ENCODE measurements at places on chromosomes 5 and 9.

GRCh38 chr5:102819634-102820033 lies 64.5 kb downstream of the PAM start:
- DNase-seq = no peak

DNA sequence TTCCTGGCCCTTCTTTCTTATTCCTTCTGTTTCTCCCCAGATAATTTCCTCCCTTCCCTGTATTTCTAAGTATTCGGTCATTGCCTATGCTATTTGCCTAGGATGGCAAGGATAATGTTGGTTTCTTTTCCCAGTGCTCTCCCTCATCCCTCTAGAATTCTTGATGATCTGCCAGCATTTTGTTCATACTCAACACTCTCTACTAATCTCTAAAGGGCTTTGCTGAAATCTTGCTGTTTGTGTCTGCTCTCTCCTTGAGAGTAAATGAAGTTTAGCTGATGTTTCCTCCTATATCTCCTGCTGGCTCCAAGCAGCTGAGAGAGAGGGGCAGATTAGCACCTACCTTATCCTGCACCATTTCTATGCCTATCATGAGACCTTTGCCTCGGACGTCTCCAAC lies 38.1 kb downstream of the AGXT2 start:
- no peak for DNase-seq

DNA sequence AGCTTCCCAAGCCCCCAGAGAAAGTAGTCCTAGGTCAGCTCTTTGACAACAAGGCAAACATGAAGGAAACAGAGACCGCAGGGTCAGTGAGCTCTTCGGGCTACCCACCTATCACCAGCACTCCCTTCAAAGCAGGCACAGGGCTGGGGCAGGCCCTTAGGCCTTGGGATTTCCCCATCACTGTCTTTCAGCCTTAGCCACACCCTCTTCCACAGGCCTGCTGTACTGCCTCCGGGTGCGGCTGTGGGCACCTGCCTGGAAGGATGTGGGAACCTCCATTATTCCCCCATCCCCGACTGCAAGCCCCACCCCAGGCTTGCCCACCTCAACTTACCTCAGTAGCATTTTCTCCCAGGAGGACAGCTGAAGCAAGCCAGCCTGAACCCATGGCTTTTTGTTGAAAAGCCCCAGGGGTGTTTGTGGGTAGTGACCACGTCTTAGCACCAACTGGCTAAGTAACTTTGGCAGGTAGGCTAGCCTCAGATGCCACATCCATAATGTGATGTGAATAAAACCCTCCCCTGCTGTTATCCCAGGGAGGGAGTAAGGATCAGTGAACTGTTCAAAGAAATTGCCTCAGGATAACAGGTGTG lies 100.2 kb downstream of the PIK3R1 start:
- DNase-seq = no peak

GRCh38 chr5:174327317-174327864 lies 281.9 kb downstream of the NSG2 start:
- DNase-seq = peak; percentile 56

DNA sequence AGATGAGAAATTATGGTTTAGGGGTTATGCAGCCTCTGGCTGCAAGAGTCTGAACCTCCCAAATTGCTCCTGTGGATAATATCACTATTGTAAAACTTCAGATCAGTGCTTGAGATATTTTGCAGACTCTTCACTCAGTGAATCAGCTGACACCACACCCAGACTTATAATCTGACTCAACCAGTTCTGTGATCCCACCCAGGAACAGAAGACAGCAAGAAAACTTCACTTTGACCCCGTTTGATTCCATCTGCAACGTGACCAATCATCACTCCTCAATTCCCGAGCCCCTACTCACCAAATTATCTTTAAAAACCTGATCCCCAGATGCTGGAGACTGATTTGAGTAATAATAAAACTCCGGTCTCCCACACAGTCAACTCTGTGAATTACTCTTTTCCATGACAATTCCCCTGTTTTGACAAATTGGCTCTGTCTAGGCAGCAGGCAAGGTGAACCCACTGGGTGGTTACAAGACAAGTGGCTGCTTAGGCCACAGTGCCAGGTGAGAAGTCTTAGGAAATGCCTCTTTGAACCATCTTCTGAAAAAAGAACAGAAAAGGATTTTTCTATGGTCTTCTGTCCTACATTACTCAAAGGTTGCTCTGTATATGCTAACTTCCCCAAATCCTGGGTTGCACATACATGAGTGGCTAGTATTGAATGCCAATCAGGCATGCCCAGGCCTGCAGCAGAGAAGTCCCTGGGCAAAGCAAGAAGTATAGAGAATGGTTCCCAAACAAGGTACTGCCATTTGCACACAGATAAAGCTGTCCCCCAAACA lies 588.0 kb downstream of the PRELID2 start:
- no peak for DNase-seq

DNA sequence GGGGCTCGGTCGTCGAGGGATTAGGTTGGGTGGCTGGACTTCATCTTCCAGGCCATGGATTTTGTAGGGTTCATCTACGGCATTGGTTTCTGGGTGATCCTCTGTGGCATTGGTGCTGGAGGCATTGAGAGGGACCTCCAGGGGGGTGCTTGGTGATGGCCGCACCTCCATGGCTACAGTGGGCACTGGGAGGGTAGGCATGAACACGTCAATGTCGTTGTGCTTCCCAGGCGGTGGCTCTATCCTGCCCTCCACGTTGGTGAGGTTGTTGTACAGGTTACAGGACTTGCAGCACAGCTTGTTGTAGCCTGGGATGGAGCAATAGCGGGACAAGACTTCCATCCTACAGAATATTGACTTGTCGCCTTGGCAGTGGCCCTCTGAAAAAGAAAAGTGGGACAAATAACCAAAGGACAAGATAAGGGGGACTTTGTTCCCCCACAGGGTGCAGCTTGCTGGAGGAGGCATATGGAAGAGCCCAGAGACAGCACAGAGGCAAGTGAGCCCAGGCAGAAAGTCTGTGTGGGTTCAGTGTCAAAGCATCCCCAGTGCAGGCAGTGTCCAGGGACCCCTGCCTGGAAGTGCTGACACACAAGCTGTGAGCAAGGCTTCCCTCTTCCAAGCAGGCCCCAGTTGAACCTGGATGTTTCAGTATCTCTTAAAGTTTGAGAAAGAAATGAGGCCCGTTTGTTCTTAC lies 53.9 kb downstream of the ZNF354C start:
- no peak for DNase-seq

GRCh38 chr5:76379316-76379715 lies 23.8 kb upstream of the IQGAP2 start:
- DNase-seq = no peak

GRCh38 chr9:28234133-28234893 lies 661.0 kb upstream of the C9orf72 start:
- no peak for DNase-seq

- DNase-seq = peak; percentile 73
These were observed 87.6 kb downstream of the ERP44 start for GRCh38 chr9:100011062-100011681.

DNA sequence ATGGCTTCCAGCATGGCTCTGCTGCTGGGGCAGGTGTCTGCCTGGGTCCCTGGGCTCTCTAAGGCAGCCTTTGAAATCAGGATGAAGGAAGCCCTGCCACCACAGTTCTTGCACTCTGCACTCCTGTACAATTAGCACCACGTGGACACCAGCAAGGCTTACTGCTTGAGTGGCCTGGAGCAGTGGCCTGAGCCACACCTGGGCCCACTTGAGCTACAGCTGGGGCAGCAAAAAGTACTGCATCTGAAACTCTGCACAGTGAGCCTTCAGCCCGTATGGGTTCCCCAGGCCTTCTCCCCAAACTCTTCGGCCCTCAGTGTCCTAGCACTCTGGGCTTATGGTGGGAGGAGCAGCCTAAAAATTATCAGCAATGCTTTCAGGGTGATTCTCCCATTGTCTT lies 8.0 kb upstream of the INIP start:
- DNase-seq = no peak

DNA sequence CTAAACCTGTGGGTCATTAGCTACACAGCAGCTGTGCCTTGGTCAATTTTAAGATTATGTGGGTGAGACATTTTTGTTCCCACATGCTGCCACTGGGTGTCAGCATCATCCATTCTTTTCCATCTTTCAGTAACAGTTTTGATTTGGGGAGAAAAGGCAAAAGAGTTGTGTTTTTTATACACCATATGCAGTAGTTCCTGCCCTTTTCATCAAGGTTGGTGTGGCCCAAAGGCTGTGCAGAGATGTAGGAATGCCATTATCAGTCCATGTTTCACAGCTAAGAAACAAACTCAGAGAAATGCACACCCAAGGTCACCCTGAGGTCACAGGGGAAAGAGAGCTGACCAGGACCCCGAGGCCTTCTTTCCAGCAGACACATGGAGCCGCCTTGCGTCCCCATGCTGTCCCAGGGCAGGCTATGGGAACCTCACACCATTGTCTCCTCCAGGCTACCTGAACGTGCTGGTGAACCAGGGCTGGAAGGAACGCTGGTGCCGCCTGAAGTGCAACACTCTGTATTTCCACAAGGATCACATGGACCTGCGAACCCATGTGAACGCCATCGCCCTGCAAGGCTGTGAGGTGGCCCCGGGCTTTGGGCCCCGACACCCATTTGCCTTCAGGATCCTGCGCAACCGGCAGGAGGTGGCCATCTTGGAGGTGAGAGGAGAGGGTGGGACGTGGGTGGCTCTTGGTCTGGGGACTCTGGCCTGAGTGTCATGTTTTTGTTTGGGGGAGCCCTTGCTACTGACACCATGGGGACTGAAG lies 27.8 kb upstream of the GRPEL2 start:
- no peak for DNase-seq

- no peak for DNase-seq
These were observed 2.6 kb upstream of the DAPK1 start for GRCh38 chr9:87494970-87495471.

- DNase-seq = no peak
These were observed 41.0 kb upstream of the EQTN start for GRCh38 chr9:27337833-27338526.

DNA sequence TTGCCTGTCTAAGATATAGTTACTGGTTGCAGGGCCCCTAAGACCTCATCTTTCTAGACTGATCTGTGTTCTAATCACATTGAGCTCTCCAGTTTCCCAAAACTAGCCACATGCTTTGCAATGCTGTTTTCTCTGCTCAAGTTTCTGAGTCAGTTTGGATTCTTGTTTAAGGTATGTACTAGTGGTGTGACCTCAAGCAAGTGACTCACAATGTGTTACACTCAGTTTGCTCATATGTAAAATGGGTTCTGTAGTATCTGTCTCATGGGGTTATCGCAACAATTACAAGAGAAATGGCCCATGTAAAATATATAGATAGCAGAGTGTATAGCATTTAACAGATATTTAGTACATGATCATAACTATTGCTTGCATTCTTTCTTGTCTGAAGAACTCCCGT lies 153.1 kb upstream of the ELL2 start:
- DNase-seq = no peak

DNA sequence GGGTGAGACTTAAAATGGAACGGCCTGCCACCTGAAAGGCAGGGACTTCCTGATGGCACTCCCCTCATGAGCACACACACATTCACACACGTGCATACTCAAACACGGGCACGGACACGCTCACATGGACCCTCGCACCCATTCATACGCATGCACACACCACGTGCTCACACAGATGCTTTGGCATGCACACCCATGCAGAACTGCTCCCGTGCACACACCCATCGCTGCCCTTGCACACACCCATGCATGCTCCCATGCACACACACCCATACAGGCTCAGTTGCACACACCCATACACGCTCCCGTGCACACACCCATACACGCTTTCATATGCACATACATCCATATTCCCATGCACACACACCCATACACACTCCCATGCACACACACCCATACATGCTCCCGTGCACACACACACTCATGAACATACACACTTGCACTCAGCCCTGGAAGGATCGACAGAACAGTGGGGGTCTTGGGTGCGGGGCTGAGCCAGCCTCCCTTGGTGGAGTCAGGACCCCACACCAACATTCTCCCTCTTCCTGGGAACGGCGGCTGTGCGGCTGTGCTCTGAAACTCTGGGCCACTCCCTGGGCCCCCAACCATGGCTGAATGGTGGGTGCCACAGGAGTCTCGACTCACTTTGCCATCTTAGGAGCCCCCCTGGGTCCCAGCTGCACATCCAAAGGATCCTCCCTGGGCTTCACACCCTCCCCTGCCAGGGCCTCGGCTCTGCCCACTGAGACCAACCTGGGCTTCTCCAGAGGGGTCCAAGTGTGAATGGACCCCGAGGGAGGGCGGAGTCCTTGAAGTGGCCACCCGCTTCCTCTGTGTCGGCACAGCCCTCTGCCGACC lies 115.2 kb downstream of the RXRA start:
- DNase-seq = no peak

DNA sequence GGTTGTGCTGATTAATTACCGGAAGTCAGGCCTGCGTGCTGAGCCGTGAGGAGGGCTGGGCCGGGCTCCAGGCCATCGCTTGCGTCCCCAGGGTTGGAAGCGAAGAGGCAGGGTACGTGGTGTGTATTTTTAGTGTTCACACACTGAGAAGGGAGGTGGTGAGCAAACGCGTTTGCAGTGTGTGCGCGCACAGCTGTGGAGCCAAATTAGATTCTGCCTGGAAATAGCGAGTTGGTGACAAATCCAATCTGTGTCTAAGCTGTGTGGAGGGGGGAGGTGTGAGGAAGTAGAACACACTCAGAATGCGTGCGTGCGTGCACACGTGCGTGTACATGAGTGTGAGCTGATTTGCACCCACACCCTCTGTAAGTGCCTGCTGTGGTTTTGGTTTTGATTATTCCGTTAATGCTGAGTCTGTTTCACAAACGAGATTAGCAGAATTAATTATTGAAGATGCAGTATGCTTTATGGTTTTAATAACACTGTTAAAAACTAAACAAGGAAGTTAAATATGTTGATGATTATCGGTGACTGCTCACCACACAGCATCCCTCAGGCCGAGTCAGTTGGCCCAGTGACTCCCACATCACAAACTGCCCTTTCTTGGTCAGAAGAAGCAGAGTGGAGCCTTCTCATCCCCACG lies 111.8 kb upstream of the FCN2 start:
- DNase-seq = no peak

GRCh38 chr5:131773805-131774204 lies 23.0 kb downstream of the FNIP1 start:
- no peak for DNase-seq

DNA sequence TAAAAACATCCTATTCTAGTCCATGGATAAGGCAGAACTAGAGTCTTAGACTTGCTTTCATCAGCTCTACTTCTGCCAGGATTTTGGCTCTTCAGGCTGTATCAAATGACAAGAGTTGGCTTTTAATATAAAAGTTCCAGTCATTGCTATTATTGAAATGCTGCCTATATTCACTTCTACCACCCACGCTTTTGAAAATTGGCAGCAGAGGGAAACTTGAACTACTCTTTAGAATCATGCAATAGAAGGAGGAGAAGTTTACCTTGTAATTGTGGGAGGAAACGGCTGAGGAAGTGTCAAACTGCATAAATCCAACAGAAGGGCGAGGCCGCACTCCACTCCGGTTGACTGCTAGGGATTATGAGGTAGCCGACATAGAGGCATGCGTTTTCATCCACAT lies 122.6 kb upstream of the BASP1 start:
- DNase-seq = no peak

GRCh38 chr5:4295663-4296339 lies 700.2 kb downstream of the IRX1 start:
- DNase-seq = peak; percentile 8

DNA sequence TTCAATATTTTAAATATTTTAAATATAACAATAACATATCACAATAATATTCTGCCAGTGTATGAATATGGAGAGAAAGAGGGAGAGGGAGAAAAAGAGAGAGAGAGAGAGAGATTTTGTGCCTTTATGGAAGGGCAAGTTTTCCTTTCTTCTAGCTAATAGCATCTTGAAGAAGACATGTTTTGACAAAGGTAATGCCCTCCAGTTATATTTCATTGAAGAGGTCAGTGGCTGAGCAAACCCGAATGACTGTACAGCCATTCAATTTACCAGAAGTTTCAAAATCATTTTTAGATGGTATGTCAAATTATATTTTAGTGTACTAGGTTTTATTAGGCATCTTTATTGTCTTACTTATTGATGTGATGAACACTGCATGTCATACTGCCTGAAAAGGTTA lies 139.3 kb downstream of the EMB start:
- no peak for DNase-seq

All from SK-N-MC (cell line).